Islet precursor cell (in vitro differentiated cells): ENCODE measurements at places on chromosomes 16 and 17.

- DNase-seq, result no peak
These were observed 18.1 kb upstream of the MAF start for GRCh38 chr16:79618692-79619050.

- DNase-seq, result no peak
These were observed 86.9 kb downstream of the CDH11 start for GRCh38 chr16:65034915-65035314.

GRCh38 chr17:47224966-47225365 lies 15.8 kb downstream of the MYL4 start:
- no peak for DNase-seq

DNA sequence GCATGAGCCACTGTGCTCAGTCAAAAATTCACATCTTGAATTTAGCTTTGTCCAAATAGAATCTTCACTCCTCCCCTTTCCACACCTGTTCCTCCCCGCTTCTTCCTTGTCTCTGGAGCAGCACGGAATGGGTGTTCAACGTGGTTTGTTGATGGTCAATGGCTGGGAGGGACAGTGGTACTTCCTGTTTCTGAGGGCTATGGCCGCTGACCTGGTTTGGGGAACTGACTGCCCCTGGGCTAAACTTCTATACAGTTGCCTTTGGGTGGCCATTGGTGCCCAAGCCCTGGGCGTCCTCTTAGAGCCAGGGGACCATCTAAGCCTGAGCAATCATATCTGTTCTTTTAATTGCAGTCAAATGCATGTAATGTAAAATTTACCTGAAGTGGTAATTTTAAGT lies 19.1 kb upstream of the WFIKKN2 start:
- no peak for DNase-seq

- DNase-seq, result peak; percentile 14
These were observed 22.6 kb upstream of the PMP22 start for GRCh38 chr17:15287538-15288267.

- no peak for DNase-seq
These were observed 26.3 kb downstream of the TANGO6 start for GRCh38 chr16:68869492-68870088.

DNA sequence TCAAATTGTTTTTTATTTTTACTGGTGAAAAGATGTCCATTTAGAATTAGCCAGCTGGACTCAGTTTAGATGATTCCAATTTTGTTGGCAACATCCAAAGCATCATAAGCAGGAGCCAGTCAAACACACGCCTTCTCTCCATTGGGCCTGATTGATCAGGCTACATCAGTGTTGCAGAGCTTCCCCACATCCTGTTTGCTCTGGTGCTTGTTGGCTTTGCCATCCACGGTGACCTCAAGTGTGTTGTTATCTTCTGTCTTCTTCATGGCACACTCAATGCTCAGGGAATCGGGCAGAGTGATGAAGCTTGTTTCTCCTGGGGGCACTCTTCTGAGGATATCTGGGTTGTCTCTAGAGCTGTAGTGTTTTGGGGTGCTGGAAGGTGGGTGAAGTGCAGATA lies 6.3 kb upstream of the NETO2 start:
- DNase-seq, result no peak

DNA sequence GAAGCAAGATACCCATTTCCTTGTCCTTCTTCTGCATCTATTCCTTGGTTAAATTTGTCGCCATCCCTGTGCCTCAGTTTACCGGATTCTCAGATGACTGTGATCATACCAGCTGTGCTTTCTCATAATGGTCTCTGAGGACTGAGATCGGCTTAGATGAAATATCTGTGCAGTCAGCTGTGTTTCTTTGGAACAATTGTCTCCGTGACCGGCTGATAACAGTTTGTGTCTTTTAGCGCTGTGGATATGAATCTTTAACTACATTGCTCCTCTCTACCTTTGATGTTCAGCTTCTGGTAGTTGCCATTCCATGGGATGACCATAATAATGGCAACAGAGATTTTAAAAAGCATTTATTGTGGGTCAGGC lies 473 bp downstream of the FTO start:
- DNase-seq, result no peak

DNA sequence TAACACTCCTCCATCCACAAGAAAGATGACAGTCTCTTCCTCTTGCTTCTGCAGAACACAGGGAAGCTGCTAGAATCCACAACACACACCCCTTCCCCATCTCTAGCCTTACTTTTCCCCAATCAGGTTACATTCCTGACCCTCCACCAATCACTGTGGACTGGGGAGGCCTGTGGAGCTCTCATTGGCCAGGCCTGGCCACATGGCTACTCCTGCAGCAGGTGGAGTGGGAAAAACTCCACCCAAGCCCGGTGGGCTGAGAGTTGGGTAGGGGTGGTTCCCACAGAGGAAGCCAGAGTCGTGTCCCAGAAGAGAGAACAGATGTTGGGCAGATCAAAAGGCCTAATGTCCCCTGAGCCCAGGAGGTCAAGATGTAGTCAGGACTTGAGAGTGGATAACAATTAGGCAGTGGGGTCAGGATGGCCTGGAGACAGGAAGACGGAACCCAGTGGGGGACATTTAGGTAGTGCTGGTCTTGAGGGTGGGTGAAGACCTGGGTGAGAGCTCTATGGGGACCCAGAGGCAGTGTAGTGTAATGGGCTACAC lies 22.1 kb downstream of the COQ7 start:
- DNase-seq, result no peak

GRCh38 chr16:87058728-87059250 lies 258.4 kb downstream of the C16orf95 start:
- DNase-seq, result peak; percentile 44

DNA sequence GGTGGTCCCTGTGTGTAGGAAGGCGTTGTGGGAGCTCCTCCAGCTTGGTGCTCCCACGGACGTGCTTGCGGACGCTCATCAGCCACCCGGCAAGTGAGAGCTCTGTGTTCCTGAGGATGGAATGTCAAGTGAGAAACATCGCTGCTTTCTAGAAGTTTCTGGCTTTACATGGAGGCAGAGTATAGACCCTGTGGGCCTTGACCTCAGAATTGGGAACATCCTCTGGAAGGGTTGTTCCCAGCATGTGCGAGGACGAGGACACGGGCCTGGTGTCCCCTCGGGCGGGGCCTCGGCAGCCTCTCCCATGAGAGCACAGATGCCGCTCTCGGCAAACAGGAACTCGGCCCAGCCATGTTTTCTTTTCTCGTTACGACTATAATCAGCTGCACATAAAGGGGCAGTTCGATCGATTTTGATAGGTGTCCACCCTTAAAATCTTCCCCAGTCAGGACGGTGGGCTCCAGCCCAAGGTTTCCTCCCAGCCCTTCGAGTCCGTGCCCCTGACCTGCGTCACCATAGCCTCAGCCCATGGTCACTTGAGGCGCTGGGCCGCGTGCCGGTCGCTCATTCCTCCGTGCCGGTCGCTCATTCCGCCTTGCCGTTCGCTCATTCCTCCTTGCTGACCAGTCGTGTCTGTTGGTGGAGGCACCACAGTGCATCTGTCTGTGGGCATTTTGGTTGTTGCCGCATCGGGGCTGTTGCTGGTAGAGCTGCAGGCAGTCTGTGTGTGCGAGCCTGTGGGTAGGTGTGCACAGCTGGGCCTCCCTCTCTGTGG lies 91.3 kb upstream of the ZNF750 start:
- no peak for DNase-seq

- DNase-seq, result no peak
These were observed 9.7 kb downstream of the INPP5K start for GRCh38 chr17:1506649-1507267.

DNA sequence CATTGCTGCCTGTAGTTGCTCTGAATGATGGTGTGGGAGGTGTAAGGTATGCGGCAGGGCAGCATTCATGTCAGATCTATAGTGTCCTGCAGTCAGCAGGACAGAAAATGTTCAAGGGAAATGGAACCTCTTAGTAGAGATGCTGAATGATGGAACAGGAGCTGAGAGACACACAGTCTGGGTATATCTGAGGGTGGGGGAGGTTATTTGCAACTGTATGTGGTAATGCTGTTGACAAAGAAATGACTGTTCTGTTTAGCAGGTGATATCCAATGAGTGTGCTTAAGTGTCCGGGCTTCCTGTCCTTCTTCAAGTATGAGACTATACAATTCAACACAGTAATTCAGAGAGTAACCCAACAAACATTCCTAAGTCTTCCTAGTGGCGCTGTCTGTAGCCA lies 46.6 kb downstream of the STH start:
- peak; percentile 82 for DNase-seq

DNA sequence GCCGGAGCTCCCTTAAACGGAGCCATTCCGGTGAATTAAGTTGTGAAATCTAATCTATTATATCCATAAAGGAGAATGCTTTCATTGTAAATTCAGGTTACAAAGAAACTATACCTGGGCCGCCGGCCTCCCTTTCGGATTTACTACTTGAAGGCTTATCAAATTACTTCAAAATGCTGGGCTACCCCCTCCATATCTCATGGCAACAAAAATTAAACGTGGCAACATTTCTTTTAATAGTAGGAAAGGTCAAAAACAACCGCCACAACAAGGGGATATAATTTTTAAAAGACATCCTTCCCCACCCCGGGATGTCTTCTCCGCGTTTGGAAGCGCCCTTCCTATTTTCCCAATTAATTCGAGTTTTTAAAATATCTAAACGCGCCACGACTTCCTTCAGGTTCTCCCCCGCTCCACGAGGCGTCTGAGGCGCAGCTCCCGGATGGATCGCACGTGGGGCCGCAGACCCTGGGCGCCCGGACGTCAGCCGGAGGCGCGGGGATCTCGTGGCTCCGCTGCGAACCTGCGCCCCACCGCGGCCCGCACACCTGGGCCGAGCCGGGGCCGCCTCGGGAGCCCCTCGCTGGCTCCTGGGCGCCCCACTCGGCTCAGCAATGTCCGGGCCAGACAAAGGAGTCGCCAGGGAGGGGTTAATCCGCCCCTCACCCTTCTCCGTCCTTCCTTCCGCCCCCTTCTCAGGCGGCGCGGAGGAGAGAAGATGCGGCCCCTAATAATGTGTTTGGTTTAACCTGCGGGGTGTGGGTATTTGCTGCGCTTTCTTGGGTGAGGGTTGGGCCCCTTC lies 47.4 kb upstream of the SLC38A10 start:
- DNase-seq, result peak; percentile 63

DNA sequence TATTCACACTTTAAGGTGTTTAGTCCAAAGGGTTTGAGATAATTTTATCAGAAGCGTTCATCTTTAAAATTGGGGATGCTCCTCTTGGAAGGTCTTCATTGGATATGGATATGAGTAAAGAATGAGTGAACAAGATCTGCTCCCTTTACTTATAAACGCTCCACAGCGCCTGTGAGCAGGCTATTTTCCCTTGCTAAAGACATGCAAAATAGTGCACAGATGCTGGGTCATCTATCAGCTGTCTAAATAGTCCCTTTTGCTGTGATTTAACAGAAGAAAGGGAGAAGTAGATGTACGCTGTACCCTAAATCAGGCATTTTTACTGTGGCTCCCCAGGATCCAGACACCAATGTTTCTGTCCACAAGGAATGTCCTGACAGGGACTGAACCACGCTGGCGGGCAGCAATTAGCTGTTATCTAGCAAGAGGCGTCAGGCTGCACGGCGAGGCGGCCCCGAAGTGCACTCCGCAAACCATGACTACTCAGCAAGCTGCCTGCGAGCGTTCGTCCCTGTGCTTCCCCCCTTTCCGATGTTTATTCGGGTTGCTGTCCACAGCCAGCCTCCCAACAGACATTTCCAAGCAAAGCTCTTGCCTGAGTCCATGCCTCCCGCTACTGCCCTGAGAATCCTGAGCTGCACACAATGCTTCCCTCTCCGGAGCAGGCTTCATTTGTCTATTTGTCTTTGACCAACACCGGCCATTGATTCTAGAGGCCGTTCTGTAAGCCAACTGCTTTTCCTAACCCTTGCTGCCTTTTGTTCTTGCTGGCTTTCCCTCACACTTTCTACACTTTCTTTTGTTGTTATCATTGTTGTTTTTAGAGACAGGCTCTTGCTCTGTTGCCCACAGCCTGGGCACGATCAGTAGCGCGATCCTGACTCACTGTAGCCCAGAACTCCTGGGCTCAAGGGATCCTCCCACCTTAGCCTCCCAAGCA lies 55.7 kb upstream of the CNEP1R1 start:
- no peak for DNase-seq

DNA sequence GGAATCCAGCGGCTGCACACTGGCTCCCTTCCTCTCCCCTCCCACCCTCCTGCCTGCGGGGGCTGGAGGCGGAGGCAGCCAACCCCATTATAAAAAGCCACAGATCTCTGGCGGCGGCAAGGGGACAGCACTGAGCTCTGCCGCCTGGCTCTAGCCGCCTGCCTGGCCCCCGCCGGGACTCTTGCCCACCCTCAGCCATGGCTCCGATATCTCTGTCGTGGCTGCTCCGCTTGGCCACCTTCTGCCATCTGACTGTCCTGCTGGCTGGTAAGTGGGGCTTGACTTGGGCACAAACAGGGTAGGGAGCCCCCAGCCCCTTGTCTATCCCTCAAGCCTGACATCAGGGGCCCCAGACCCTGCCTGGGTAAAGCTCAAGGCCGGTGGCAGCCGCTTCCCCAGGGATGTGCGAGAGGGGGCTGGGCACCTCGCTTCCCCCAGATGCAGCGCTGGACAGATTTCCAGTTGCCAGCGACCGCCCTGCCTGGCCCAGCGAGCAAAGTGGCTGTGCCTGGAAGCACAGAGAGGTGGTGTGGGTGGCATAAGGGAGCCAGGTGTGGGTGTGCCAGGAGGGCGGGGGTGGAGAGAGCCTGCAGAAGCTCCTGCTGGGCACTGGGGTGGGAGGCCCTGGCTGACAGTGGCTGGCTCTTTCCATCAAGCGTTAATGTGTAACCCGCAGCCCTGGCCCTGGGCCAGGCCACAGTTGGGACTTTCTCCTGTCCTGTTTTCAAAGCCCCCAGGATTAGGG lies at the start of gene CX3CL1:
CX3CL1 (plus strand) TSS at position 119 of the 745 bp plus-strand sequence; CDS start at position 198, 79 bp downstream.
- DNase-seq, result peak; percentile 96

DNA sequence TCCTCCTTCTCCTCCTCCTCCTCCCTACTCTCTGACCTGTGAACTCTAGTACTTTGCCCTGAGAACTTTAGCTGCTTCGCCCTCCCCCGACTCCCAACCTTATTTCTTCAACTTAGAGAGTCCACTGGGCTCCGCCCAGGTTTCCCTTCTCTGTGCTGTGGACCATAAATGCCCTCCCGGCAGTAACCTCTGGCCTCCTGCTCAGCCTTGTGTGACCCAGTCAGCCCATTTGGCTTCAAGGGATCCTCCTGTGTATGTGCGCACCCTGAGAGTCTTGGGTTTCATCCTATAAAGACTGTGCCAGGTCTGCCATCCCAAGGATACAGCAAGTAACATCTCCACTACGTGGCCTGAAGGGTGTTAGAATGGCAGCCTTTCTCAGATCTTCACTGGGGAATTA lies 275.6 kb upstream of the C16orf82 start:
- no peak for DNase-seq

DNA sequence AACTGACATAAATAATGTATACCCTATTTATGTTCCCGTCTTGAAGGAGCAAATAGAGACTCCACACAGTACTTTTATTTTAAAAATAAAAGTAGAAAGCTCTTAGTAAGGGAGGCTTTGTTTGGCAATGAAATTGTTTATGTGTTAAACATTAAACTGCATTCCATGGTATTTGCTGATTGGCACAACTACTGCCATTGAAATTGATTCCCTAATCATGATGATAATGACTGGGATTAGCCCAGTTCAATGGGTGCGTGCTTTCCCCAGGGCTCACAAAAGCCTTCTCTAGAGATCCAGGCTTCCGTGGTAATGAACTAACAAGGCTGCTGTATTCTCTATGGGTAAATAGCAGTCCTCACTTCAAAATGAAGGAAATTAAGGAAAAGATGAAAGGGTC lies 67.5 kb downstream of the GPRC5B start:
- peak; percentile 15 for DNase-seq
